ENCODE measurements at places on chromosomes 1 and 21. TPM values are rescaled to one million over a fixed set of nuclear protein-coding genes. Genes with fewer than 3 reads are reported as not detected.

Gene CA6
- total RNA-seq: 37.3 TPM

DNA sequence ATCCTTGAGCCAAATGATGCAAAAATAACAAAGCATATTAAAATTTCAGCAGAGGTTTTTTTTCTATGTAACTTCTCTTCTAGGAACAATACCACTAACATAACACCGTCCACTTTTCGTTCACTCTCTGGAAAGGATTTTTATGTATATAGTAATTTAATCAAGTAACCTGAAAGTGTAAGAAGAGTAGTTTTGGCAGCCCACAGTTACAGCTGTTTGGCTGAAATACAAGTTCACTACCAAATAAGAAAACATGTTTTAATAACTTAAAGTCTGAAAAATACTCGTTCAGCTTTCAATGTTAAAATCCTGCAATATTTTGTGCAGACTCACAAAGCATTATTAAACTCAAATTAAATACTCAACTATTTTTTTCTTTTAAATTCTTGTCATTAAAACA, 896.8 kb upstream of the ADGRL4 start:
- no peak for DNase-seq

DNA sequence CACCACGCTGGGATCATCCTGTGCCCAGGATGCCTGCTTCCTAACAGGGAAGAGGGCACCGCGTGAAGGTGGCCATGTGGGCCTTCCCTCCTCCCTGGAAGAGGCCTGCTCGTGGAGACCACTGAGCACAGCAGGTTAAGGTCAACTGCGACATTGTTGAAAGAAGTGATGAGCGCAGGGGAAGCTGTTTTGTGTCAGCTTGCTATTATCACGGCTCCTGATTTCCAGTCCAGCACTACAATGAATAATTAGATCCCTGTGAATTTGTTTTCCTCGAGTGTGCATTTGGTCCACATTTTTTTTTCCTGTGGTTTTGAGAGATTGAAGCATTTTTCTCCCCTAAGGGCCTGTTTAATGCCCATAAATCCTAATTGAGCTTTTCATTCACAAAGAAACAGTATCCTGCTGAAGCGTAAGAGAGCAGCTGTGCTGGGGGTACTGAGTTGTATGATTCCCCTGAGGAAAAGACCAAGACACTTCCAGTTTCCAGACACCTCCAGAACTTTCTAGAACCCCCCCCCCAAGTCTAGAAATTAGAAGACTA, 204.9 kb downstream of the KCNJ6 start:
- DNase-seq: no peak

DNA sequence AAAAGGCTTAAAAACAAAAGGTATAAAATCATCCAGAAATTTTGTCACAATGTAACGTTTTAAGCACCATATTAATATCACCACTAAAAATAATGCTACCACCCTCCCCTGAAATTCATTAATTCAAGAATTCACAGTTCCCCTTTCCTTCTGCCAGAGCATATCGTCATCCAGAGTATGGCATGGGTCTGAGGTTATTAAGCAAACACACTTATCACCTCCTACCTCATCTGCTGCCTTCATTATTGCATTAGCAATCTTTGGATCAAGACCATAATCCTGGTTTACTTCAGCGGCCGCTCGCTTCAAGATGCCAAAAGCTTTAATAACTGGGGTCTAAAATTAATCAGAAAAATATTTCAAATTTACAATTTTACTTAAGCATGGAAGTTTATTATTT, 6.2 kb downstream of the FH start:
- no peak for DNase-seq

DNA sequence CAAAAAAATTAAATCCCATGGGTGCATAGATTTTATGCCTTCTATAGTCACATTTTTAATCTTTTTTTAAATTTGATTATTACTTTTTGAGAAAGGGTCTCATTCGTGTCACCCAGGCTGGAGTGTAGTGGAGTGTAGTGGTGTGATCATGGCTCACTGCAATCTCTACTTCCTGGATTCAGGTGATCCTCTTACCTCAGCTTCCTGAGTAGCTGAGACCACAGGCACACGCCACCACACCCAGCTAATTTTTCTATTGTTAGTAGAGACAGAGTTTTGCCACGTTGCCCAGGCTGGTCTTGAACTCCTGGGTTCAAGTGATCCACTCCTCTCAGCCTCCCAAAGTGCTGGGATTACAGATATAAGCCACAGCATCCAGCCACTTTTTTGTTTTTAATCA, 10.4 kb downstream of the CBR3 start:
- DNase-seq: no peak

DNA sequence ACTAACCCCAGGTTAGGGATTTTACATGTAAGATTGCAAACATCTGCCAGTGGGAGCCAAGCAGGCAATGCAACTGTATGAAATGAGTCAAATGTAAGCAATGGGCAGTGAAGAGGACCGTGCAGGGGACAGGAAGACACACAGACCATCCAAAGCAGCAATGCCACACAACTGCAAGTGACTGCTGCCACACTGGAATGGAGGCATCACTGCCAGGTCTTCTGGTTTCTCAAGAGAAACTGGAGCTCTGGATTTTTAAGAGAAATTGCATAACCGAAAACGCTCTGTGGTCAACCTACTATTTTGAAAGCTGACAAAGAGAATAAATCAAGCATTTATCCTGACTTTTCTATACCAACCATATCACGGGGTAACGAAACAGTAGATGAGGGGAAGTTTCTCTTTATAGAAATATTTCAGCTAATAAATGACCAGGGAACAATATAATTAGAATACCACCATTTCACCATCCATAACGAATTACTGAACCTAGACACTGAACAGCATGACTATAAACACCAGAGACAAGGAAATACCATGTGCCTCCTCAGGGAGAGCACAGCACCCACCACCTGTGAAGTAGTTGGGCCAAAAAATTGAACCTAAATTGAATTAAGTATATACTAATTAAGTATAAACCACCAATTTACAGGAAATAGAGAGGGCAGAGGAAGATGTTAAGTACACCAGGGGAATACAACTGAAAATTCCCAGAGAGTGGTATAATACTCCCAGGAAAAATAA, 4.4 kb downstream of the AK2 start:
- DNase-seq: no peak

DNA sequence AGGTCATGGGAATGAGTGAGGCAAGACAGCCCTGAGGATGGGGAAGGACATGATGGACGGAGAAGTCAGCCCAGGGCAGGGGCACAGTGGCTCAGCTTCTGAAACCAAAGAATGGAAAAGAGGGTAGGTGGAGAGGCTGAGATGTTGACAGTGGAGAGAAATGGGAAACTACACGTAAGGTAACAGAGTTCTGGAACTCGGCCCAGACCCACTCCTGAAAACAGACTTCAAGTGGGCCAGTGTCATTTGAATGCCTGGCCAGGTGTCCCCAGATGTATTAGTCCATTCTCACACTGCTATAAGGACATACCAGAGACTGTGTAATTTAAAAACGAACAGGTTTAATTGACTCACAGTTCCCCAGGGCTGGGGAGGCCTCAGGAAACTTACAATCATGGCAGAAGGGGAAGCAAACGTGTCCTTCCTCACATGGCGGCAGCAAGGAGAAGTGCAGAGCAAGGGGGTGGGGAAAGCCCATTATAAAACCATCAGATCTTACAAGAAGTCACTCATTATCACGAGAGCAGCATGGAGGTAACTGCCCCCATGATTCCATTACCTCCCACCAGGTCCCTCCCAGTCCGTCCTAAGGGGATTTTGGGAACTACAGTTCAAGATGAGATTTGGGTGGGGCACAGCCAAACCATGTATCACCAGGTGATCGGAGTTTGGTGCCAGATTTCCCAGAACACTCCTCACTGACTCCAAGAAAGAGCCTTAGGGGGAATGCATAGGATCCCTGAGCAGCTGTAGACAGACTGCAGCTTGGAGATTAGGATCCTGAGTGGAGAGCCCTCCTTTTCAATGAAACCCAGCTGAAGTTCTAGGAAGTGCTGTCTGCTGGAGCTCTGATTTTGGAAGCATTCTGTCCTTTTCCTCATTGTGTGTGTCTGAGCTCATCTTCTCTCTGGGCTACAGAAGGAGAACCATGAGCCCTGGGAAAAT, 40.3 kb downstream of the FHAD1 start:
- no peak for DNase-seq

GRCh38 chr21:41630249-41630648, 122.3 kb upstream of the TMPRSS2 start:
- DNase-seq: no peak

All from activated naive CD8-positive, alpha-beta T cell treated with anti-CD3 and anti-CD28 coated beads, Interleukin-2, amount 10 ng/mL, durations not matched to agents 7 days and 5 days (primary cell).